ENCODE measurements at places on chromosomes 5 and 9. TPM values are rescaled to one million over a fixed set of nuclear protein-coding genes. Genes with fewer than 3 reads are reported as not detected.
A peak's percentile ranks its signal among the peaks of the same experiment; 100 is the strongest.

Gene GCNT4
- total RNA-seq, result 1.4 TPM

Gene GOLM1
- 94.7 TPM for total RNA-seq

Gene ZFP62
- 48.6 TPM for total RNA-seq

Gene ANKRD31
- 0.48 TPM for total RNA-seq

Gene IFNK
- not detected for total RNA-seq

Gene CCL27
- 0.44 TPM for total RNA-seq

Gene FAM200C
- 8.6 TPM for total RNA-seq

- no peaks in the 10 kb centered on the region for H3K4me1 ChIP-seq
- no peak overlapping the region for H3K4me3 ChIP-seq
- no peak for DNase-seq
- no peak overlapping the region for H3K27ac ChIP-seq
- H3K36me3 ChIP-seq, result no peaks in the 10 kb centered on the region
Observed at GRCh38 chr9:37987467-37987981, 81.5 kb downstream of the SHB start.

GRCh38 chr5:143073766-143074165 is 303.6 kb downstream of the ARHGAP26 start:
- H3K4me1 ChIP-seq, result no peaks in the 10 kb centered on the region
- H3K27ac ChIP-seq, result no peak overlapping the region
- no peaks in the 10 kb centered on the region for H3K27me3 ChIP-seq
- DNase-seq, result no peak

DNA sequence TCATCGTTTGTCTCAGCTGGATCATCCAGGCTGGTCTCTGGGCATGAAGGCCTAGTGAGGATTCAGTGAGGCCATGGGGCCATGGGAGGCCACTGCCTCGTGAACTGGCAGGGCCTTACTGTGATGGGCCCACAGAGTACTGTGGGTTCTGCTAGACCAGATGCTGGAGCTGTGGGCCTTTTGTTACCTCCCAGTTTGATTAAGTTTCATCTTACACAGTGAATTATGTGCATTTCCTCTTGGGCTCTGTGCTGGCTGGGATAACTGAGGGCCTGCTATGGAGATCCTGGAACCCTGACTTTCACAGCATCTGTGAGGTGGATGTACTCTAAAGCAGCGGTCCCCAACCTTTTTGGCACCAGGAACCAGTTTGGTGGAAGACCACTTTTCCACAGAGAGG is 19.7 kb upstream of the SLC25A48 start:
- no peak overlapping the region for H3K27ac ChIP-seq
- H3K4me1 ChIP-seq, result no peaks in the 10 kb centered on the region
- H3K4me3 ChIP-seq, result no peak overlapping the region
- H3K27me3 ChIP-seq, result peaks cover 54% of the 10 kb centered on the region

DNA sequence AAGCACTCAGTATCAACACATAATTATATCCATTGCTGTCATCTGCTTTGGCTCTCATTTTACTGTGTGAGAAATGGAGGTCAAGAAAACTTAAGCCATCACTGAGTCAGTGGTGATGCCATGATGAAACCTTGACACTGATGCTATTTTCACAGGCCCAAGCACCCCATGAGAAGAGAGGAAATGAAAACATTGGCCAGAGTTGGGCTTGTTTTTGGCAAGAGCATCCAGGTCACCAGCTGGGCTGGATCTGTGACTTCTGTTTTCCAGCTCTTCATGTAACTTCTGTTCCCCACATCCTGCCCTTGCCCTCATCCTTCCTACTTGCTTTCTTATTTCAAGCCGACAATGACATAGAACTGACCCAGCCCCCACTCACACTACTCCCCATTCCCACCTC is 10.0 kb downstream of the LCP2 start:
- H3K4me1 ChIP-seq, result no peaks in the 10 kb centered on the region
- H3K4me3 ChIP-seq, result no peak overlapping the region
- DNase-seq, result no peak
- H3K27ac ChIP-seq, result no peak overlapping the region

- H3K4me3 ChIP-seq, result no peak overlapping the region
- H3K27ac ChIP-seq, result no peak overlapping the region
- H3K36me3 ChIP-seq, result no peaks in the 10 kb centered on the region
- no peak for DNase-seq
- H3K27me3 ChIP-seq, result 0 out of 2 replicates have a peak, but pooled peaks cover 7% of the 10 kb centered on the region
- no peaks in the 10 kb centered on the region for H3K4me1 ChIP-seq
Observed at GRCh38 chr5:31563216-31563615, 31.1 kb downstream of the C5orf22 start.

GRCh38 chr9:93669116-93669957 is 93.0 kb downstream of the PHF2 start:
- H3K4me1 ChIP-seq, result no peaks in the 10 kb centered on the region
- DNase-seq, result no peak
- H3K4me3 ChIP-seq, result no peak overlapping the region
- H3K36me3 ChIP-seq, result no peaks in the 10 kb centered on the region
- H3K27ac ChIP-seq, result no peak overlapping the region

GRCh38 chr9:87661241-87661640 is 64.7 kb upstream of the CTSL start:
- no peak overlapping the region for H3K27ac ChIP-seq
- no peak for DNase-seq
- no peaks in the 10 kb centered on the region for H3K27me3 ChIP-seq
- peaks cover 11% of the 10 kb centered on the region for H3K36me3 ChIP-seq
- H3K4me3 ChIP-seq, result no peak overlapping the region

DNA sequence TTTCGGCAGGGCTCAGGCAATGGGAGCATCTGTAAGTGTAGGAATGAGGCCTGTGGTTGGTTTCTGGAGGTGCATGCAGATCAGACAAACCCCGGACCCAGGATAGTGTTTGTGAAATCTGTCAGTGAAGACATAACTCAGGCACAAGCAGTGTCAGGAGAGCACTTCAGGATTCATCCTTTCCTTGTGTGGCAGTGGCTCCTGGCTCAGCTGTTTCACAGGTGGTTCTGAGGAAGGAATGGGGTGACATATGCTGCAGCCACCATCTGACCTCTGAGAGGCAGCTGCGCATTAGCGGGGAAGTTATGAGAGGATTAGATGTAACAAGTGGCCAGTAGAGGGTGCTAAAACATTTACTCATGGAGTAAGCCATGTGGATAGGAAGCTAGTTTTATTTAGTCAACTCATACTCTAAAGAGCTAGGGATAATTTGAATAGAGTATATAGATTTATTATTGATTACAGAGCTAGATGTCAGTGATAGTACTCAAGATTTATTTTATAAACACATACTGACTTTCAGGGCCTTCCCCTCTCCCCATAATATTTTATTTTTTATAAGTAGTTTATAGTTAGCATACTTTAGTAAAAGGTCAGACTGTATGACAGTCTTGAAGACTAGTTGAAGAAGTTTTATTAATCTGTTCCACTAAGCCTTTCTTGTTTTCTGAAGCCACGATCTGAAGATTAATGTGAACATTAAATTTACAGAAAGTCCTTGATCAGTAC is 28.4 kb downstream of the NNT start:
- no peak overlapping the region for H3K27ac ChIP-seq
- H3K27me3 ChIP-seq, result no peaks in the 10 kb centered on the region
- DNase-seq, result peak; percentile 48
- no peak overlapping the region for H3K4me3 ChIP-seq
- no peaks in the 10 kb centered on the region for H3K4me1 ChIP-seq

DNA sequence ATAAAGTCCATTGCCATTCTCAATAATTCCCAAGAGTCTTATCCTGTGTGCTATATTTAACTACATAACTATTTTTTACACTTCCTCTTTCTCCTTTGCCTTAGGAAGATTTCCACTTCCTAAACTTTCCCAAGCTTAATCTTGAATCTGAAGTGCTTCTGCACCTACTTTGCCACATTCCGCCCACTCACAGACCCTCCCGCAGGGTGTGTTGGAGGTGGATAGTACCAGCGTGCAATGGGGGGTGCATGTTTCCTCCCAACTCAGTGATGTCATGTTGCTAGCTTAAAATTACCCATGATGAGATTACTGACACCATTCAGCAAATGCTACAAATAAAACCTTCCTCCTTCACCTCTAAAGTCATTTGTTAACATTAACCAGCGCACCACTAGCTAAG is 460.2 kb downstream of the NR2F1-AS1 start:
- no peaks in the 10 kb centered on the region for H3K36me3 ChIP-seq
- no peak overlapping the region for H3K4me3 ChIP-seq
- no peak for DNase-seq
- no peaks in the 10 kb centered on the region for H3K27me3 ChIP-seq

GRCh38 chr5:52656569-52657246 is 131.0 kb upstream of the ITGA1 start:
- no peaks in the 10 kb centered on the region for H3K4me1 ChIP-seq
- H3K27me3 ChIP-seq, result no peaks in the 10 kb centered on the region
- H3K27ac ChIP-seq, result no peak overlapping the region
- no peak overlapping the region for H3K4me3 ChIP-seq

GRCh38 chr5:179526978-179527377 is 23.4 kb upstream of the RUFY1 start:
- no peaks in the 10 kb centered on the region for H3K36me3 ChIP-seq
- no peak overlapping the region for H3K4me3 ChIP-seq

DNA sequence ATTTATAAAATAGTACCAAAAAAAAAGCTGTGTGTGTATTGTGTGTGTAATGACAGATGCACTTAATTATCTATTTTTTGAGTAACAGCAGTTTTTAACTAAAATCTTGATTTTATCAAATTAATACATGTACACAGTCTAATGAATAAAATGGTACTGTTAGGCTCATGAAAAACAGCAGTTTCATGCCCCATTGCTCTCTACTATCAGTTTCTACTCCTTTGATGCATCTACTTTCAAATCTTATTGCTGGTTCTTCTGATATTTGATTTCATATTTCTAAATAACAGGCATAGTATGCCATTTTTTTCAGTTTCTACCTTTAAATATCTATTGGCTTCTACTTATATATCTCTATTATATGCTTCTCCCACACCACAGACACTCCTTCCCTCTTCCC is 117.4 kb downstream of the CCDC171 start:
- DNase-seq, result no peak
- no peak overlapping the region for H3K4me3 ChIP-seq
- no peaks in the 10 kb centered on the region for H3K36me3 ChIP-seq
- H3K27ac ChIP-seq, result no peak overlapping the region
- no peaks in the 10 kb centered on the region for H3K27me3 ChIP-seq

DNA sequence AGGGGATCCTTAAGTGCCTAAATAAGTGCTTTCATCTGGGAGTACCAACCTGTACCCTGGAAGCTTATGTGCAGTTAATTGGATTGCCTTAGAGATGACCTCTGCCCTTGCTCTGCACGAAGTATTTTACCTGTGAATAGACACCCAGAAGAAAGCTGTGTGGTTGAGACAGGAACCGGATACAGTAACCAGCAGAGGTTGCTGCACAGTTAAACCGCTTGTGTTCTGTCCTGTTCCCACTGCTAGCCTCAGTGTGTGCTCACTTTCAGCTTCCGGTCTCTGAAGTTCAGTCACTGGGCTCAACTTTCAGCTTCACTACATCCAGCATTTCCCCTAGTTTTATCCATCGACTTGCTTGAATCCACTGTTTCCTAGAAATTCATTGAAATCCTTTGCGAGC is 185.3 kb downstream of the FAM170A start:
- no peaks in the 10 kb centered on the region for H3K4me1 ChIP-seq
- H3K4me3 ChIP-seq, result no peak overlapping the region
- no peak overlapping the region for H3K27ac ChIP-seq
- no peaks in the 10 kb centered on the region for H3K36me3 ChIP-seq
- no peaks in the 10 kb centered on the region for H3K27me3 ChIP-seq

GRCh38 chr9:83267741-83268140 is 204.8 kb upstream of the RASEF start:
- no peaks in the 10 kb centered on the region for H3K36me3 ChIP-seq
- H3K4me1 ChIP-seq, result peaks cover 13% of the 10 kb centered on the region
- no peak overlapping the region for H3K4me3 ChIP-seq

GRCh38 chr5:150132740-150133139 is 22.9 kb downstream of the PDGFRB start:
- H3K36me3 ChIP-seq, result no peaks in the 10 kb centered on the region
- DNase-seq, result no peak
- H3K4me1 ChIP-seq, result no peaks in the 10 kb centered on the region
- H3K27ac ChIP-seq, result no peak overlapping the region

DNA sequence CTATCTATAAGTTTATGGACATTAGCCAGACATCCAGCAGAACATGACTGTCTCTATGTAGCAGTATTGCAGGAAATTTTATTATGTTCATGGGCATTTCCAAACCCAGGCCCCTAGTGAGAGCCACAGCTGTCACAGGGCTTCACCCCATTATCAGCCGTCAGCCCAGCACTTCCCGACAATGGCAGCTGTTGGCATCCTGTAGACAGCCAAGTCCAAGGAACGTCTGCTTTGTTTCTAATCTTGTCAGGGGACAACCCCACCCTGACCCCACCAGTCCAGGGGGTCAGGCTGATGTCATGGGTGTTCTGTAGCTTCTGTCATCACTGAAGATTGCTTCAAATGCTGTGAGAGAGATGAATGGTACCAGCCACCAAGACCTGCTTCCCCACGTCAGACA is 565.3 kb upstream of the BRINP1 start:
- H3K27me3 ChIP-seq, result no peaks in the 10 kb centered on the region
- H3K27ac ChIP-seq, result no peak overlapping the region
- H3K36me3 ChIP-seq, result no peaks in the 10 kb centered on the region
- H3K4me1 ChIP-seq, result no peaks in the 10 kb centered on the region

GRCh38 chr5:140131967-140132409 is 6.3 kb downstream of the IGIP start:
- peak; percentile 68 for DNase-seq
- no peaks in the 10 kb centered on the region for H3K36me3 ChIP-seq

DNA sequence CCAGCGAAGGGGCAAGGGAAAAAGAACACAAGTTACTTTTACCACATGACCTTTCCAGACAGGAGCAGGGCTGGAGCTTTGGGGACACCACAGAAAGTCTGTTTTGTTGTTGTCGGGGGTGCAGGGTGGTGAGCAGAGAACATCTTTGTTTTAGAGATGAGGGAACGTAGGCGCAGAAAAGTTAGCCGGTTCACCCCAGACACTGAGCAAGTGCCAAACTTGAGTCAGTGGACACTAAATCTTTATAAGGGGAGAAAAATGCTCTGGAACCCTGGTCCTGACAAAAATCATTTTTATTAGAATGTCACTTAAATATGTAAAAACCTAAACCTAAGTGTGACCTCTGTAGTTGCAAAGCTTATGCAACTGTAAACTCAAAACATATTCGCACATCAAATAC is 126.4 kb upstream of the GAS1 start:
- H3K4me3 ChIP-seq, result no peak overlapping the region
- H3K27ac ChIP-seq, result no peak overlapping the region
- 0 out of 2 replicates have a peak, but pooled peaks cover 9% of the 10 kb centered on the region for H3K4me1 ChIP-seq
- DNase-seq, result no peak

- no peaks in the 10 kb centered on the region for H3K4me1 ChIP-seq
- H3K27ac ChIP-seq, result no peak overlapping the region
- H3K36me3 ChIP-seq, result no peaks in the 10 kb centered on the region
- no peaks in the 10 kb centered on the region for H3K27me3 ChIP-seq
Observed at GRCh38 chr5:127040796-127041520, 10.6 kb upstream of the MARCHF3 start.

- no peak overlapping the region for H3K4me3 ChIP-seq
- H3K27me3 ChIP-seq, result no peaks in the 10 kb centered on the region
- H3K27ac ChIP-seq, result no peak overlapping the region
Observed at GRCh38 chr9:98678244-98678842, 30.4 kb downstream of the GABBR2 start.

Measured in PC-9 (cell line).